ENCODE measurements at places on chromosomes 16 and 17. TPM values are rescaled to one million over a fixed set of nuclear protein-coding genes. Genes with fewer than 3 reads are reported as not detected.

- DNase-seq: no peak
Observed at GRCh38 chr17:50051082-50051576, 4.8 kb upstream of the ITGA3 start.

GRCh38 chr17:58734040-58734439, 21.6 kb upstream of the PPM1E start:
- DNase-seq: no peak

- no peak for DNase-seq
Observed at GRCh38 chr17:78892520-78892919, 10.5 kb downstream of the CEP295NL start.

GRCh38 chr16:80317599-80318037, 223.2 kb upstream of the DYNLRB2 start:
- no peak for DNase-seq

DNA sequence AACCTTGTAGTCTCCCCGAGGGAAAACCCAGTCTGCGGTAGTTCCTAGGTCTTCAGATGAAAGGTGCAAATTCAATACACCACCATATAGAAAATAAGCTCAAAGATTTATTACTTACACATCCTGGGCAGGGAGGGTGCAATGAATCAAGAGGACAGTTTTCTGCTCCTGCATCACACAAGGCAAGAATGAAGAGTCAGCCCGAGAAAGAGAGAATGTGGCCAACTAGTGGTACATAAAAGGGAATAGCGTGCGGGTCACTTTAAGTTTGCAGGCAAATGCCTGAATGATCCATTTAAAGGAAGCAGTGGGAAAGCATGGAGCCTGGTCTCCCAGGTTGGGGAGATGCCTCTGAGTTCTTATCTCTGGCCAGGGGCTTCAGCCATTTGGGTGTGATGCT, 403.4 kb downstream of the GRIN2A start:
- no peak for DNase-seq

- DNase-seq: no peak
Observed at GRCh38 chr16:64144617-64145016, 977.2 kb downstream of the CDH11 start.

Gene TMEM204
- total RNA-seq: 1.0 TPM
